Common myeloid progenitor, CD34-positive (primary cell): ENCODE measurements at places on chromosomes 12 and 14.
A peak's percentile ranks its signal among the peaks of the same experiment; 100 is the strongest.

DNA sequence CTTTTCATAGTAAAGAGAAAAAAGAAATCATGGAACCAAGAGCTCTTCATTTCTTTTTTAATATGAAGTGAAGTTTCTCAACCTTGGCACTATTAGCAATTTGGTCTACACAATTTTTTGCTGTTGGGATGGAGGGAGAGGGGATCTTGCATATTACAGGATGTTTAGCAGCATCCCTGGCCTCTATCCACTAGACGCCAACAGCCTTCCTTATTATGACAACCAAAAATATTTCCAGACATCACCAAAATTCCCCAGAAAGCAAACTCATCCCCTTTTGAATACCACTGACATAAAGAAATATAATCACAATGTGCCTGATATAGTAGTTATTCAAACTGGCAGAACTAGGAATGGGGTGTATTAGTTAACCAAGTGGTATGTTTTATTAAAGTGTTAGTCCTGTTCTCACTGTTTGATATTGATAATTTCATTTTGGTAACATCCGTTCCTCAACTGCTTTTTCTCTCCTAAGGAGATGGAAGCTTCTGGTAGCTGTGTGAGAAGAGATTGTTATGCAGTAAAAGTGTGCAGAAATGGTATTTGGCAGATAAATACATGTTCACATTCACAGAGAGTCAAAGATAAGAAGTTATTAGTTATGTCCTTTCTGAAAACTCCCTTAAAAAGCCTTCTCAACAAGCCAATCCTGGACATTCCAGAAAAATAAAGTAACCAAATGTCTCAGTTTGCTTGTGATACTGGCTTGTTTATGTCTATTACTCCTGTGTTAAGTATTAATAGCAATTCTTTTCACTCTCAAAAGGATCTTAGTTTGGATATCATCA lies 699.9 kb downstream of the C12orf50 start:
- no peak for DNase-seq

- DNase-seq, result no peak
Observed at GRCh38 chr14:23517650-23518326, 33.8 kb downstream of the ZFHX2 start.

DNA sequence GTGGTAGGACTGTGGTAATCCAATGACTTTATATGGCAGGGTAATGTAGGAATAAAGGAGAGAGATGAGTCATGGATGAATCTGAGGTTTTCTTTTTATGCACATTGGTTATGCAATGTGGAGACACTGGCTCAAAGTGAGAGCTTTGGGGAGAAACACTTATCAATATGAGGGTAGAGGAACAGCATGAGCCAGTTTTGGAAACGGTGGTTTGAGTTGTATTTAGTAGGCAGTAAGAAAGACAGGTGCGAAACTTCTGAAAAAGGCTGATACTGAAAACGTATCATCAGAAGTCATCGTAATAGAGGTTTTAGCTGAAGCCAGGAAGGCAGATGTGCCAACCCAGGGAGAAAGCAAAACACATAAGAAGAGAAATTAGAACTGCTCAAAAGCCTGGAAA lies 854.8 kb upstream of the SEL1L start:
- no peak for DNase-seq

DNA sequence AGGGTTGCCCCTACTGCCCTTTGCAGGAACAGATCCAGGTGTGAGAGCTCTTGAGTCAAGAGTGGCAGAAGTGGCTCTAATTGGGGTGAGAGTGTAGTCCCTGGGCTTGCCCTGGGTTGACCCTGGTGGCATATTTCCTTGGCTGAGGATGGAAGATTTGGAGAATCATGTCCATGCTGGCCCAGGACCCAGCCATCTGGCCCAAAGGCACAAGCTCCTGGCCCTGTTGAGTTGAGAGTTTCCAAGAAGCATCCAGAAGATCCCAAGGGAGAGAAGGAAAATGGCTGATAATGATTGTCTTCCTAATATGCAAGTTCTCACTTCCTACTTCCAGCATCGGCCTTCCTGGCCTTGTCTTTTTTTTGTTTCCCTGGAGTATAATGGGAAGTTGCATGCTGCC lies 55.5 kb upstream of the SRSF5 start:
- DNase-seq, result no peak

- DNase-seq, result no peak
Observed at GRCh38 chr12:75705749-75706711, 194.6 kb upstream of the KRR1 start.

GRCh38 chr14:98926146-98926545 lies 345.9 kb downstream of the BCL11B start:
- no peak for DNase-seq

DNA sequence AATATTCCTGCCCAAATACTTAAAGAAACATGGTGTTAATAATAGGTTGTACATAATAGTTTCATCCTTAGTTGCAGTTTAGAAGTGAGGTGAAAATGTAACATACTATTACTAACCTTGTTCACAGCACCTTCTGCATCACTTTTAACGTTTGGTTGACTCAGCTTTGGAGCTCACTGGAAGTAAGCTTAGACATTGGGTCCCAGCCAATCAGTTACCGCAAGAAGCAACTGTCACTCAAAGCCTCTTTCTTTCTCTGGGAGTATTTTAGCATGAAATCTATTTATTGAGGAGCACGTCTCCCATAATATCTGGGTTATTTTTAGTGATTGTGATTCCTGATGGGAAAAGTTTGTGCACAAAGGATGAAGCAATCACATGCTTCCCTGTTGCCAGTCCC lies 472.6 kb downstream of the SNAPC1 start:
- DNase-seq, result no peak

DNA sequence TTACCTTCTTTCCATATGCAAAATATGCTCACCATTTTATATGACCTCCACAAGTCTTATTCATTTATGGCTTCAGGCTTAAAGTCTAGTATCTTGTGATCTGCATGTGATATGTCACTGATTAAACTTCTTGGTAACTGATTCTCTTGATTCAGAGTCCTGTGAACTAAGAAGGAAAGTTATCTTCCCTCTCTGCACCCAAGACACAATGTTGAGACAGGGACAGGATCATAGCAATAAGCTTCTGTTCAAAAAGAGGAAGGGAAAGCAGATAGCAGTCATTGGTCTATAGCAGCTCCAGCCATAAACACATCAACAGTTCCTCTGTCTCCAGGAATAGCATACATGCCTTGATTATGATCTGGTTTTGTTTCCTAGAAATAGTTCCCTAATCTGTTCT lies 103.1 kb downstream of the UNC79 start:
- DNase-seq, result peak; percentile 30

DNA sequence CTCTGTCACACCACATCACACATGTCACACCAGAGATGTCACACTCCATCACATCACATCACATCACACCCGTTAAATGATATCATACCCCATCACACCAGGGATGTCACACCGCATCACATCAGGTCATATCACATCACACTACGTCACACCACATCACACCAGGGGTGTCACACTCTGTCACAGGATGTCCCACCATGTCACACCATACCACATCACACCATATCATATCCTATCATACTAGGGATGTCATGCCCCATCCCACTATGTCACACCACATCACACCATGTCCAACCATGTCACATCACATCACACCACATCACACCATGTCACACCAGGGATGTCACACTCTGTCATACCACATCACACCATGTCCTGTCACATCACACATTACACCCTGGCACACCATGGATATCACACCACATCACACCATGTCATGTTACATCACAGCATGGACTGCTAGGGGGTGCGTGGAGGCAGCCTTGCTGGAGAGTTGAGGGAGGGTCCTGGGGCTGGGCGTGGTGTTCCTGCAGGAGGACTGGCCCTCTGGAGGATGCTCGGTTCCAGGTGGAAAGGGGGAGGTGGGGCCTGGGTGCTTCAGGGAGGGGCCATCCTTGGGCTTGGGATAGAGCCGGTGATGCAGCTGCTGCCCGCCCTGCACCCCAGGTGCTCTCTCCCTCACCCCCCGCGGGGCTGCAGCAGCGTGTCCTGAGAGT lies 134.6 kb downstream of the TMEM121 start:
- no peak for DNase-seq
